Osteocyte (in vitro differentiated cells): ENCODE measurements at places on chromosomes 2 and 18.
A peak's percentile ranks its signal among the peaks of the same experiment; 100 is the strongest.

DNA sequence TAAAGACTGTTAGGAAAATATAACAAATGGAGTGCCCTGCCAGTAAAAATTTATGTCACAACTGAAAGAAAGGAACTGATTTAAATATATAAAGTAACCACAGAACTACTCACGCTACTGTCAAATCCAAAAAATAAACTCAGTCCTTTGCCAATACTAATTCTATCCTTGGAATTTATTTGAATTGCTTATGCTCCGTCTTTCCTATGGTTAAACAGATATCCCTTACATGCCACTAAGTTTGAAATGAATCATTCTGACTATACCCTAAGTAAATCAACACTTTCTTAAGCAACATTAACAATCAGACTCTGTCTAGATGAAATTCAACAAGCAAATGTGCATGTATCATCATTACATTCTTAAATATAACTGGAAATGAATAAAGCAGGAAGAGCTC, 9.8 kb downstream of the HNRNPLL start:
- H3K27ac ChIP-seq: peak overlapping the region; percentile 55
- no peak for DNase-seq
- H3K4me3 ChIP-seq: peak overlapping the region; percentile 15

DNA sequence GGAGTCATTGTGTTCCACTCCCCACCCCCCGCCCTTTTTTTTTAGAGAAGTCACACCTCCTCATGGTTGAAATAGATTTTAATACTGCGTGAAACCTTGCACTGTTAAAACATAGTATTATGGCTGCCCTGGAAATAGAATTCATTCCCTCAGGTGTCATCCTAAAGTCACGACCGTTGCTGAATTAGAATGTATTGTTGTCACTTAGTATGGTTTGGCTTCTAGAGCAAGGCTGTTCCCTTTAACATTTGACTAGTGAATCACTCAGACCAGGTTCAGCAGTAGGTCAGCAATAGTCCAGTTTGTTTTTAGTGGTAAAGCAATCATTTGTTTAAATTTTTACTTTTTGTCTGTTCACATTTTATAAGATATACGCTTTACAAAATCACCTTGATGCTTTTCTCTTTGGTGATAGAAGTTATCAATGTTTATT, 1.2 kb downstream of the BABAM2 start:
- no peak for DNase-seq
- H3K4me3 ChIP-seq: peak overlapping the region; percentile 95
- peaks cover 14% of the 10 kb centered on the region for H3K36me3 ChIP-seq

DNA sequence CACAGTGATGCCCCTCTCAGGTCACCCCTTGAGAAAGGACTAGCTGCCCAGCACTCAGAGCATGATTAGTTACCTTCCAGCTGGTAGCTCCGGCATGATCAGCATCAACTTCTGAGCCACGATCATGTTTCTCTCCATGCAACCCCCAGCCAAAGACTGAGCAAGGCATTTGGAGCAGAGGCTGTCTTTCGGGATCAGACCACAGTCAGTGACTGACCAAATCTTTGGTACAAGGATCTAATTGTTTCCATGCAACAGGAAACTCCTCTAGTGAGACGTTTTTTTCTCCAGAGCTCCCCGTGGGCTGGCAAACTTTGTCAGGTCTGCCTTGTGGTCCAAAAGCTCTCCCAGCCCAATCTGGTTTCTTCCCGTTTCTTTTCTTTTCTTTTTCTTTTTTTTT, 244.3 kb downstream of the METTL4 start:
- H3K4me1 ChIP-seq: no peaks in the 10 kb centered on the region
- peaks cover 49% of the 10 kb centered on the region for H3K27me3 ChIP-seq
- H3K36me3 ChIP-seq: no peaks in the 10 kb centered on the region
- no peak for DNase-seq
- H3K27ac ChIP-seq: no peak overlapping the region
- H3K4me3 ChIP-seq: no peak overlapping the region

- no peaks in the 10 kb centered on the region for H3K36me3 ChIP-seq
- DNase-seq: no peak
- no peaks in the 10 kb centered on the region for H3K27me3 ChIP-seq
- no peak overlapping the region for H3K27ac ChIP-seq
- no peak overlapping the region for H3K4me3 ChIP-seq
- peaks cover 6% of the 10 kb centered on the region for H3K4me1 ChIP-seq
Measured at GRCh38 chr2:96556441-96557330, 20.1 kb downstream of the ARID5A start.

GRCh38 chr2:222380456-222380855, 43.9 kb upstream of the SGPP2 start:
- H3K27ac ChIP-seq: no peak overlapping the region
- H3K4me1 ChIP-seq: no peaks in the 10 kb centered on the region
- no peak for DNase-seq
- H3K27me3 ChIP-seq: peaks cover 13% of the 10 kb centered on the region
- H3K36me3 ChIP-seq: no peaks in the 10 kb centered on the region

DNA sequence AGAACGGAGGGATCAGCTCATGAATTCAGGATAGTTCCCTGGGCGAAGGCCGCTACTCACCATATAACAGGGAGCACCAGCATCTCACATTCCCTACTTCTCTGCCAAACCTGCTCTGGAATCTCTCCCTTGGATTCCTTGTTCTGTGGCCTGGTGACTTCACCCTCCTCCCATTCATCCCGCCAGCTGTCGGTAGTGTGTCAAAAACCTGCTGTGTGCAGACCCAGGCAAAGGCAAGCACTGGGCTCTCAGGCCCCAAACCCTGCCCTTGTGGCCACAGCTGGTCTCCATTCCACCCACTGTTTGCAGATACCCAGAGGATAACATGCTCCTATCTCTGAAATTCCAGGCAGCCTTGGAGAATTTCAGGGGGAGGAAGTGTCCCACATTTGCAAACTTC, 151.6 kb downstream of the CAPN13 start:
- no peaks in the 10 kb centered on the region for H3K36me3 ChIP-seq
- no peaks in the 10 kb centered on the region for H3K27me3 ChIP-seq
- DNase-seq: no peak
- no peak overlapping the region for H3K27ac ChIP-seq

- H3K27ac ChIP-seq: no peak overlapping the region
- DNase-seq: no peak
- H3K27me3 ChIP-seq: no peaks in the 10 kb centered on the region
- H3K4me3 ChIP-seq: no peak overlapping the region
Measured at GRCh38 chr2:153626676-153627075, 148.1 kb upstream of the RPRM start.

DNA sequence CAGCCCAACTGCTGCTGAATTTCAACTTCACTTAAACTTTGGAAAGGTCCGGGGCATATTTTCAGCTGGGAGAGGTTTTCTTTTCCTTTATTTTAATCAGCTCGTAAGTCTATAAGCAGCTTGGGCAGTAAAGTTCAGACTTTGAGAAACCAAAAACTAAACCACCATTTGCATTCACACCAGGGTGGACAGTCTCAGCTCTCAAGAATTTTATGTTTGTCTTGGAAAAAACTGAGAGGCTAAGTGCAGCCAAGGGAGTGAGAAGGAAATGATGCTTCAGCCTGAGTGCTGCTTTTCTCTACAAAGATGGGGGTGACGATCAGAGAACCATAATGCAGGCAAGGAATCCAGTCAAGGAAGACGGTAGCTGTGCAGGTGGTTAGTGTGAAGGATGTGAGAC, 30.2 kb downstream of the MCFD2 start:
- H3K27me3 ChIP-seq: no peaks in the 10 kb centered on the region
- no peak for DNase-seq
- no peaks in the 10 kb centered on the region for H3K36me3 ChIP-seq
- H3K27ac ChIP-seq: peak overlapping the region; percentile 72
- no peak overlapping the region for H3K4me3 ChIP-seq
